ENCODE measurements at places on chromosomes 12 and 14.

- no peak for DNase-seq
Measured at GRCh38 chr12:22812531-22812930, 187.6 kb downstream of the ETNK1 start.

DNA sequence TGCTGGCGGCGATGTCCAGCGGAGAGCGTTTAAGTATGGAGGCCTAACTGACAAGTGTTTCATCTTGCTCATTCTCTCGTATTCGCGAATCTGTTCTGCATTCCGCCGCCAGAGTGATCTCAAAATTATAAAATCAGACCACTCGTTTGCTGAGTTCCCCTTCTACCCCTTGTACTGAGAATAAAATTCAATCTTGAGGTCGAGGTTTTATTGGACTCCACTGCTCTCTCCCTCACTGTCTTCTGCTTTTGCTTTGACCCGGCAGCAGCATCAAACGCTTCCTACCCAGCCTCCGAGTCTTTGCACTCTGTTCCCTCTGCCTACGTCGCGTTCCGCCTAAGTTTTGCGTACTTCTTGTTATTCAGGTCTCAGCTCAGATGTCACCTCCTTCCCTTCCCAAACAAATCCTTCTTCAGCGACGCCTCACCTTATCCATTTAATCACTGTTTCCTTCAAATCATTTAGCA, 462 bp downstream of the KNTC1 start:
- DNase-seq: no peak

GRCh38 chr12:29546000-29546399, 48.5 kb upstream of the OVCH1 start:
- DNase-seq: no peak

GRCh38 chr14:105470350-105471296, 4.0 kb upstream of the CRIP2 start:
- no peak for DNase-seq

- DNase-seq: no peak
Measured at GRCh38 chr12:32290411-32290810, 108.9 kb upstream of the FGD4 start.

GRCh38 chr12:60345442-60345841, 749.6 kb downstream of the SLC16A7 start:
- DNase-seq: no peak

- DNase-seq: peak; percentile 40
Measured at GRCh38 chr14:100147181-100147631, 12.2 kb downstream of the DEGS2 start.
